ENCODE measurements at places on chromosomes 11 and 22. TPM values are rescaled to one million over a fixed set of nuclear protein-coding genes. Genes with fewer than 3 reads are reported as not detected.

PIH1D2 gene
- 6.4 TPM for total RNA-seq

DNA sequence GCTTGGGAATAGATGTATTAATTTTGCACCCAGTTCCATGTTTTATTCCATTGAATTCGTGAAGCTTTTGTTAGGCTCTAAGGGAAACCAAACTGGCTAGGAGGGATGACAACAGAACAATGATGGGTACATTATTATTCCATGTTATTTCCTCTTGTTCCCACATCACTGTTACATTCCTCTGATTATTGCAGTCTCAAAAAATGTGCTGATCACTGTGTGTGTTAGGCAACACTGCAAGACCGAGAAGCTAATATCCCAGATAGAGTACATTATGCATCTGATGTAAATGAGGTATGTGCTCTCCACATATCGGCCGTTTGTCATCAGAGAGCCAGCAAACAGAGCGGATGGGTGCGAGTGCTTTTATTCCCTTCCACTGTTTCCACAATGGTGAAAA lies 327.9 kb downstream of the SOX6 start:
- no peak overlapping the region for H3K27ac ChIP-seq
- DNase-seq: no peak
- no peak overlapping the region for H3K4me3 ChIP-seq
- no peaks in the 10 kb centered on the region for H3K36me3 ChIP-seq
- H3K4me1 ChIP-seq: no peaks in the 10 kb centered on the region
- H3K27me3 ChIP-seq: no peaks in the 10 kb centered on the region

- no peaks in the 10 kb centered on the region for H3K27me3 ChIP-seq
- peak; percentile 88 for DNase-seq
- H3K36me3 ChIP-seq: no peaks in the 10 kb centered on the region
- H3K4me1 ChIP-seq: peaks cover 23% of the 10 kb centered on the region
- peak overlapping the region; percentile 82 for H3K27ac ChIP-seq
These were observed 29.2 kb upstream of the WNT11 start for GRCh38 chr11:76235233-76236091.

LGR4 gene
- 7.5 TPM for total RNA-seq

- no peak overlapping the region for H3K27ac ChIP-seq
- peak overlapping the region; percentile 51 for H3K4me3 ChIP-seq
- H3K4me1 ChIP-seq: peaks cover 26% of the 10 kb centered on the region
- no peaks in the 10 kb centered on the region for H3K36me3 ChIP-seq
These were observed 32.4 kb upstream of the PRR5 start for GRCh38 chr22:44669561-44669976.

All from lower lobe of right lung (tissue), 2 donors.